ENCODE measurements at places on chromosomes 3 and 15.

- no peak for DNase-seq
Observed at GRCh38 chr3:191695131-191695814, 234.3 kb downstream of the PYDC2 start.

- DNase-seq: no peak
Observed at GRCh38 chr15:89409184-89410038, 74.8 kb upstream of the POLG start.

- DNase-seq: no peak
Observed at GRCh38 chr3:127475975-127476705, 114.4 kb downstream of the TPRA1 start.

DNA sequence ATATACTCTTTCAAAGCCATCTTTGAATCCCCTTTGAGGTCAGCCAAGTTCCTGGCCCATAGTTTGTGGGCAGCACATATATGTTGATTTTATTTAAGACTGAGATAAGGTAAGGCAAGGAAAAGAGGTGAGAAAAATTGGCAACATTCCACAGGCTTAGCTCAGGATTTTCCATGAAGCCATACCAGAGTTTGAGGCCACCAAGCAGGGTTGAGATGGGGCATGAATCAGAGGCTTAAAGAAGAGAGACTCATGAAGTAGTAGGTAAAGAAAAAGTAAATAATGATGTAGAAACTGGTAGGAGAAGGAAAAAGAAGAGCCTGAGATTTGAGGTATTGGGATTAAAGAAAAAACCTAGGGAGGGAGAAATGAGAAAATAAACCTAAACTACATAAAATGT is 89.2 kb downstream of the MYO5A start:
- no peak for DNase-seq

GRCh38 chr15:71443538-71443937 is 328.3 kb downstream of the THSD4 start:
- peak; percentile 36 for DNase-seq

All from NCI-H774 (cell line).